GM23248 (cell line): ENCODE measurements at places on chromosomes 5 and 9.
A peak's percentile ranks its signal among the peaks of the same experiment; 100 is the strongest.

- DNase-seq = no peak
These were observed 86.6 kb downstream of the ACER2 start for GRCh38 chr9:19495186-19496028.

- peak; percentile 19 for DNase-seq
These were observed 142.3 kb downstream of the BNC2 start for GRCh38 chr9:16728137-16728508.

- no peak for DNase-seq
These were observed 136.5 kb downstream of the CCDC192 start for GRCh38 chr5:127839496-127840197.

GRCh38 chr9:91040371-91041215 is 239.0 kb downstream of the SYK start:
- DNase-seq = no peak

- DNase-seq = no peak
These were observed 8.3 kb downstream of the C1QTNF3 start for GRCh38 chr5:34034534-34035327.

- no peak for DNase-seq
These were observed 22.5 kb downstream of the ARHGEF28 start for GRCh38 chr5:73648515-73648914.

DNA sequence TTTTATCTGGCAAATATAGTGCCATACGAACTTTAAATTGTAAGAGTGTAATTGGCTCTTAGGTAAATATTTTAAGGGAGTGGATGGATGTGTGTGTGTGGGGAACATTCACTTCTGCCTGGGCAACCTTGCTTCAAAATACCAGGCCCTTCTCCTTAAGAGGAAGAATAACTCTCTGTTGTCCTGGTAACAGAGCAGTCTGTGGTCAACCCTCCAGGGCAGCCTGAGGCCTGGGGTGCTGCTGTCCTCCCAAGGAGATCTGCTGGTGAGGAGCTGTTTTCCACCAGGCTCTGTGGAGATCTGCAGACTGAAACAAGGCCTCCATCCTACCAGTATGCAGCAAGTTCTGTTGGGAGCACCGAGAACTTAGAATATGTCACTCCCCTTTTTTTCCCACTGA is 325.2 kb downstream of the PSAT1 start:
- peak; percentile 17 for DNase-seq

- no peak for DNase-seq
These were observed 996.3 kb downstream of the TAF11L14 start for GRCh38 chr5:18630458-18631045.

DNA sequence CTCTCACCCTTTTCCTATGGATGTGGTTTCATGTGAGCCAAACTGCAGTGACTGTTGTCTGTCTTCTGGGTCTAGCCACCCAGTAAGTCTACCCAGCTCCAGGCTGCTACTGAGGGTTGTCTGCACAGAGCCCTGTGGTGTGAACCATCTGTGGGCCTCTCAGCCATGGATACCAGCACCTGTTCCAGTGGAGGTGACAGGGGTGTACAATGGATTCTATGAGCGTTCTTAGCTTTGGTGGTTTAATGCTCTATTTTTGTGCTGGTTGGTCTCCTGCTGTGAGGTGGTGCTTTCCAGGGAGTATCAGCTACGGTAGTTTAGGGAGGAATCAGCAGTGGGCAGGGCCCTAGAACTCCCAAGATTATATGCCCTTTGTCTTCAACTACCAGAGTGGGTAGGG is 186.7 kb downstream of the NR2F1-AS1 start:
- no peak for DNase-seq

DNA sequence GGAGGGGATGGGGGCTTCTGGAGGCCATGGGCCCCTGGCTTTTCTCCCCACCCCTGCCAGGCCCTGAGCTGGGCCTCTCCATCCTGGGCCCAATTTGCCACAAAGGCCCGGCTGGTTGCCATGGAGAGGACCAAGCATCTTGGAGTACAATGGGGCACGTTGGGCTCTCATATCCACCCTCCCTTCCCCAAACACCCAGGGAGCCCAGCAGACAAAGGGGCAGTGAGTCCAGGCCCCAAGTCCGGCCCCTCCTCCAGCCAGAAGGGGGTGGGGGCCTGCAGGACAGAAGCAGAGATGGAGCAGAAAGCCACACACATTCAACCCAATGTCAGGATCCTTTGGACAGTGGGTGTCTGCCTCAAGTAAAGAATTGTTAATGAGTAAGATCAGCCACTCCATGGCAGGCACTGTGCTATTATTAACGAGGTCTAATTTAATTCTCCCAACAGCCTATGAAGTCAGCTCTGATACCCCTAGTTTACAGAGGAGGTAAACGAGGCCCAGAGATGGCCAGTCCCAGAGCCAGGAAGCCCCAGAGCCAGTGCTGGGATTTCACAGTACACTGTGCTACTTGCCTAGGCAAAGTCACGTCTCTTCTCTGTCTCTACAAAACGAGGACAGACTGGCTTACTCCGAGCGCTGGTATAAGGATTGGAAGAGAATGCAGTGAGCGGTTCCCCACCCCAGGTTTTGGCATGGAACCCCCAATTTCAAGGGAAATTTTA is 2.3 kb downstream of the CRB2 start:
- no peak for DNase-seq

DNA sequence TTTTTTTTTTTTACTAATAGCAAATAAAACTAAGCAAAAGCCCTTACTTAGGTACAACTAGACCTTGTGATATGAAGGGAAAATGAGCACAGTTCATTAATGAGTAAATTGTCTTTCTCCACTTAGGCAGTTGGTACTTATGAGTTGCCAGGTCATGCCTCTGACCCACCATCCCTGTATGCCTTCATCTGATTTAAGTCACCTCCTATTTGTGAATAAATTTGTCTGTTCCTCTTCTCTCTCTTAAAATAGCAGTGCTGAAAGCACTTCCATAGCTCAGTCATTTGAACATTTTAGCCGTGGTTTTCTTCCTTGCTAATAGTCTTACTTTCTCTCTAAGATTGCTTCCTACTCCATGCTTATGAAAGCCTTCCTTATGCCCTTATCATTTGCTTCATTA is 61.4 kb downstream of the SLC44A1 start:
- no peak for DNase-seq

- DNase-seq = no peak
These were observed 194.1 kb upstream of the PANK3 start for GRCh38 chr5:168773226-168773625.

DNA sequence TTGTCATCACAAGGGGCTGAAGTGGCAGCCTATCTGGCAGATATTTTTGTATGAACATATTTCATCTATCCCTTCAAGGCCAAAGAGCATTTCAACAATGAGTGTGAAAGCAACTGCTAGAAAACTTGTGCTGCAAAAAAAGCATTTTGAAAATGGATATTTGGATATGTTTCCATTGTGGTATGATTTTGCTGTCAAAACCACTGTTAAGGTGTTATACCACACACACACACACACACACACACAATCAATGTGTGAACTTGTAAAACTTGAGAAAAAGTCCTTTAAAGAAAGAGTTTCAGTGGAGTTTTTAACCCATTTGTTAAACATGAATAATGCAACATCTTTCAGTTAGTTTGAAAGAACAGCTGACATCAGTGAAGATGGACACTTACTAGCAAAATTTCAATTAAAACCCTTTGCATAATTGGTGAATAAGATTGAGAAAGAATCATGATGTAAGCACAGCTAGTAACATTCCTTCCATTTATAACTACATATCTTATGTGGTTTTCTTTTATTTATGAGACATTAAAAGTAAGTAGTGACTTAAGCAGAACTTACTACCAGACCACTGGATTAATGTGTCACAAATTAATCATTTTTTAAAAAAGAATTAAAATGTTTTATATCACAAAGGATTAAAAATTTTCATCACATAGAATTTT is 182.6 kb upstream of the GNA14 start:
- peak; percentile 40 for DNase-seq

DNA sequence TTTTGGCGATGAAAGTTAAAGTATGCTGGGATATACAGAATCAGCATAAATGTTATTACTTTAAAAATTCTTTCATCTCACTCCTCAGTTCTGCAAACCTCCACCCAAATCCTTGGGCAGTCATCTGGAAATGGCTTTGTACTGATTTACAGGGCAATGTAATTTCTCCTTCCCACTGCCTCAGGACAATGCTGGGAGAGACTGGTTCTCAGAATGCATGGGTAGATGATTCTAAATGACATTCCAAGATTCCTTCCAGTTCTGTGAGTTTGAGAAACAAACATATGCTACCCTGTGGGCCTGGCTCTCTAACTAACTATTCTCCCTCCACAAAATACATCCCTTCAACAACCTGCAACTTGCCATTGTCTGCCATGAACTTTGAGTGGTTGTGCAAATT is 7.5 kb upstream of the PSAT1 start:
- DNase-seq = no peak

DNA sequence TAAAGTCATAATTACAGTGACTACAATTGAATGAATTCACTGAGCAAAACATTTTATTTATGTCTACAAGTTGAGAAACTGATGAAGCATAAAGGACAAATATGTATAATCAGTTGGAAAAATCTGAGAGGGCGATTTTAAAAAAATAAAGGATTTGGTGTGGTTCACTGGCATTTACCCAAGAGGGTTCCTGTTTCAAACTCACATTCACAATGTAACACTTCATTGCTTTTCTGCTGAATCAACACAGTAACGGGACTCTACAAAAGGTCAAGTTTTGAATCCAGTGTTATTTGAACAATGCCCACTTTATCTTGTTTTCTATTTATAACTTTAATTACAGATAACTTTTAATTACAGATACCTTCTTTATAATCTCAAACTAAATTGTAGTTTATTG is 138.6 kb downstream of the NUDT12 start:
- DNase-seq = peak; percentile 78

- no peak for DNase-seq
These were observed 537 bp downstream of the C8G start for GRCh38 chr9:136945333-136946227.

DNA sequence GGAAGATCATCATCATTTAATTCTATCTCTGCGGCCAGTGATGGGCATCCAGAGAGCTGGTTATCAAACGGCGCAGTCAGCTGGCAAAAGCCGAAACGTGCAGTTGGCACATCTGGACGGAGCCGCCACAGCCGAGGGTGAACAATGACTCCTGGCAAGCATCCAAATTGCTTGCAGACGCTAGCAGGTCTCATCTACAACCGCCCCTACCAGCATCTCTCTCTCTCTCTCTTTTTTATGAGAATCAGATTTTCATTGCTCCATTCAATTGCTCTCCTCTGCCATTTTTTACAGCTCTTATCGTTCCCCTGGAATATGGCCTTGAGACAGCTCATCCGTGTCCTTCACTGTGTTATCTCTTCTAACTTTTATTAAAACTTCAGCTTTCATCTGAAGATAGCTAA is 165.2 kb downstream of the MAPKAP1 start:
- no peak for DNase-seq

GRCh38 chr5:34483442-34484033 is 172.6 kb upstream of the RAI14 start:
- DNase-seq = no peak

GRCh38 chr5:107023732-107024131 is 647.0 kb downstream of the EFNA5 start:
- DNase-seq = no peak

DNA sequence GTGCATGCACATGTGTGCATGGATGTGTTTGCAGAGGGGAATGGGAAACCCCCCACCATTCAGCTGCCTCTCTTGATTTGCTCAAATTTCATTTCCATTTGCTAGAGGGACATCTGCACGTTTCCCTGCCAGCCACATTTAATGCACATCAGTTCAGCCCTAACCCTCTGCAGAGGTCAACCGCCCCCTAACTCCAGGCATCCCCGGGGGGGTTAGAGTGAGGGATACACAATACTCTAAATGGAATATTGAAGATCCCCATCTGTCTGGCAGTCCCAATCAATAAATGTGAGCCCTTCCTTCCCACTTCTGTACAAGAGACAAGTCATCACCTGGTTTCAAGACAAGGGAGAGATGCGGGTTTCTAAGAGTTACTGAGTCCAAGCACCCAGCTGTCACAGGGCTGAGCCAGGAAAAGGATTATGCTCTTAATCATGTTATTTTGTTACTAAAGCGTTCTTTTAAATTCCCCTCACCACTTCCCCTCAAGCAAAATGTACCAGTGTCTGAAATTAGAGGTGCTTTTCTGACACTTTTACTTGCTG is 134.1 kb downstream of the SEMA6A start:
- no peak for DNase-seq

DNA sequence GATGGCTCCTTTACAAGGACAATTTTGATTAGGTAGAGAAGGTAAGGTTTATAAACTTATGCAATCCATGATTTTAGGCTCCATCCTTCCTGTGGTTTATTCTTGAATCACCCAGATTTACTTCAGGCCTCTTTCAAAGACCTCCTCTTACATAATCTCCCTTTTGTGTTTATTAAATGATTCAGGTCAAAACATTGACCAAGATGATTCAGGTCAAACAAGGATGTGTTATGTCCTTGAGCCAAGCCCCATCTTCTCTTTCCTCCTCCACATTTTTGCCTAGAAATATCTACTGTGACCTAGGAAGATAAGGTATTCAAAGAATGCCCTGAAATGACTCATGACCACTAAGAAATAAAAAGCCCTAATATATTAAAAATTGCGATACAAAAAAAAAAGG is 31.8 kb upstream of the TLR4 start:
- DNase-seq = peak; percentile 87

- no peak for DNase-seq
These were observed 21.7 kb downstream of the SLC30A5 start for GRCh38 chr5:69115526-69115925.

GRCh38 chr5:89690331-89690730 is 719.2 kb downstream of the CETN3 start:
- DNase-seq = no peak

- no peak for DNase-seq
These were observed 254.8 kb upstream of the PANK3 start for GRCh38 chr5:168833936-168834335.

DNA sequence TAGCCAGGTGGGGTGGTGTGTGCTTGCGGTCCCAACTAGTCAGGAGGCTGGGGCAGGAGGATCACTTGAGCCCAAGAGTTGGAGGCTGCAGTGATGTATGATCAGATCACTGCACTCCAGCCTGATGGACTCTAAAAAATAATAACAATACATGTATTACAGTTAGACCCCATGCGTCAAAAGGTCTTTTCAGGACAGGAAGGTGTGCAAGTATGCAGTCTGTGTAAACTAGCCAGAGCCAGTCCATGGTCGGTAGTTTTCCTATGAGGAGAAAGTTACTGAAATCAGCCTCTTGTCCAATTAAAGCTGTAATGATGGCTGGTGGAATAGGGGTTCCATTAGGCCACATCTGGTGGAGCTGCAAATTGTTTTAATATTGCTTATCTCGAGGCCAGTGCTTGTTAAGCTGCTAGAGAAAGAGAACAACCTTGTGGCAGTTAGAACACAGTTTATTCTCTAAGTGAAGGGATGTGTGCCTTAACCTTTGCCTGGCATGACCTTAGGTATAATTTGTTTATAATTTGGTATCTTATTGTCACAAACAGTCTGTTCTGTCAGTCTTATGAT is 1.5 kb upstream of the STOM start:
- no peak for DNase-seq

DNA sequence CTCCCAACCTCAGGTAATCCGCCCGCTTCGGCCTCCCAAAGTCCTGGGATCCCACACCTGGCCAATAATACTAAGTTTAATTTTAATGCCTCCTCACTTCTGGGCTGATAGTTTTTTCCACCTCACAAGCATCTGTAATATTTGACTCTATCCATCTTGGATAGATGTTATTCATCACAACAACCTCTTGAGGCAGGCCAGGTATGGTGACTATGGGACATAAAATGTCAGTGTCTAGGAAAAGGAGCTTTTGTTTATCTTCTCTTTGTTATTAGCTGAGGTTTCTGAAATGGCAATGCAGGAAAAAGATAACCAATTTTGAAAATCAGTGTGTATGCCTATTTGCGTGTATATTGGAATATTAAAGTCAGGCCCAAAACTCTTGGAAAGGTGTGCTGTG is 1.2 kb upstream of the CCDC69 start:
- no peak for DNase-seq

GRCh38 chr5:75167345-75167744 is 69.3 kb downstream of the ANKRD31 start:
- DNase-seq = peak; percentile 17
